CD4-positive, alpha-beta T cell treated with Interleukin-2 at 100 ng/mL for 4 hours (primary cell): ENCODE measurements at places on chromosomes 11 and 22.

DNA sequence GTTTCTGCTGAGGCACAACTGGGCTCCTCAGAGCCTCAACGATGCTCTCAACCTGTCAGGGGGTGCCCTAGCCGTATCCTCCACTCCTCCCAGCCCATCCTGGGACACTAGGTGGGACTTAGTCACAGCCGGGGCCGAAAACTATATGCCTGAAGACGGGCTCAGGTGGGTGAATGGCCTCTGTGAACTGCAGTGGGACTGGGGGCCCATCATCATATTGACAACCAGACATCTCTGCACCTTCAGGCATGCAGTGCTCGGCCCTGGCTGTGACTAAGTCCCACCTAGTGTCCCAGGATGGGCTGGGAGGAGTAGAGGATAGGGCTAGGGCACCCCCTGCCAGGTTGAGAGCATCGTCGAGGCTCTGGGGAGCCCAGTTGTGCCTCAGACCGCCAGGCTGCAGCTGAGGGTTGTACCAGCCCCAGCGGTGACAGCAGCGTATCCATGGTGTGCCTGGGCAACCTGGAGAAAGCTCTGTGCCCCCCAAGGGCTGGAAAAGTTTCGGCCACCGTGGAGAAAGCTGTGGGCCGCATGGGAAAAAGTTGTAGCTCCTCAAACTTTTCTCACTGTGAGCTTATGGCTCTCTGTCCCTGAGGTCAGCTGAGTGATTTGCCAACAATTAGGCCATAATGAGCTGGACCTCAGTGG lies 88.9 kb downstream of the RRM1 start:
- no peak for DNase-seq

DNA sequence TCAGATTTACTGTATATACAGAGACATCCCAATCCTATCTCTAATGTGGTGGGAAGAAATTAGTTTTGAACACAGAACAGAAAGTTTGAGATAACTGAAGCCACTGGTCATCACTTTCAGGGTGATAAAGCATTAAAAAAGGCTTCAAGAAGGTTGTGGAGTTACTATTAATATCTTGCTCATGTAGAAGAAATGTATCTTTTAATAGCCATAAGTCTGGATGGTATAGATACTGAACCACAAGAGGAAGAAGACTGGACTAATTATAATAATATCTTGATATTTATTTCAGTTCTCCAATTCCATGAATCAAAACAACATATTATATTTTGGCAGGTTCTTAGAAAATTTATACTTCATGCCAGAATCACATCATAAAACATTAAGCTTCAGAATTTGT lies 137.1 kb downstream of the TMEM135 start:
- DNase-seq = no peak

- DNase-seq = no peak
Observed at GRCh38 chr11:28659716-28660348, 551.6 kb downstream of the METTL15 start.

- no peak for DNase-seq
Observed at GRCh38 chr11:84524422-84525051, 1102.6 kb downstream of the DLG2 start.

DNA sequence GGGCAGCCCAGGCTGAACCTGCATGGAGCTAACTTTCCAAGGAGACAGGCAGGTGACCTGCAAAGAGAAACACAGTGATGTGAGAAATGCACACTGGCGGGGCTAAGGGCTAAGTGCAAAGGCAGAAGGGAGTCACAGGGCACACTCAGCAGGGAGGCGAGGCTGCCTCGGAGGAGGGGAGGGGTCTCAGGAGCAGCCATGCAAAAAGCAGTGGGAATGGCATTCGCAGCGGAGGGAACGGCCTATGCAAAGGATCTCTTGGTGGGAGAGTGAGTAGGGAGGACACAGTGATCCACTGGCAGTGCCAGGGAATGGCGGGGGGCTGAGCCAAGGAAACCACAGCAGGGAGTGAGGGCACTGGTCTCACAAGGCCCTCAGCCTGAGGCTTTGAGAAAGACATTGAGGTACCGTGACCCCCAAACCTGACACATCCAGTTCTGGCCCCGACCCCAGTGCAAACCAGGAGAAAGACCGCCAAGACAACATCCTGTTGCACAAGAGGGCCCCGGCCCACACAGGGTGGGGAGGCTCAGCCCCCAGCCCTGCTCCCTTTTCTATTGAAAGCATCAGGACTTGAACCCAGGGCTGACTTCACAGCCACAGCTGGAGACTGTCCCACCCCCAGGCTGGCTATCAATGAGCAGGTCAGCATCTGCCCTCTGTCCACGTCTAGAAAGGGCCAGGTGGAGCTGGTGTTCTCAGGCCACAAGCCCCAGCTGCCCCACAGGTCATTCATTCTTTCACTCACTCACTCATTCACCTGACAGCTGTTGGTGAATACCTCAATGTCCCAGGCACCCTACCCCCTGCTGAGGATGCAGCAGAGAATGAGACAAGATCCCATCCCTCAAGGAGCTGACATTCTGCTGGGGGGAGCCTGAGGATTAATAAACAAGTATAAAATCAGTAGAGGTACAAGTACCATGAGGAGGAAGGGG lies 50.7 kb downstream of the IGLL1 start:
- DNase-seq = no peak

DNA sequence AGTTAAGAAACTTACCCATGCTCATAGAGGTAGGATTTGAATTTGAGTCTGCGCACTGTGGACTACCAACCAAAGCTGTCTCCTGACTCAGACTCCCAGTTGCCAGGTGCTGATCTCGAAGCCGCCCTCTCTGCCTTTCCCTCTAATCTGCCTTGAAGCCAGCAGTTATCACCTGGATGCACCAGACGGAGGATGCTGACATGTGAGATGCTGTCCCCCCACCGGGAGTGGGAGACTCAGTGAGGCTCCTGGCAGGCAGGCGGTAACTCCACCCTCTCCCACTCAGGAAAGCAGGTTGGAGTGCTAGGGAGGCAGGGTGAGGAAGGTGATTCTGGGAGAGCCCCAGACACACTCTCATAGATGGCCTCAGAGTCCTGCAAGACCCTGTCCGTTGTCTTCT lies 40.4 kb downstream of the KIAA1671 start:
- no peak for DNase-seq

DNA sequence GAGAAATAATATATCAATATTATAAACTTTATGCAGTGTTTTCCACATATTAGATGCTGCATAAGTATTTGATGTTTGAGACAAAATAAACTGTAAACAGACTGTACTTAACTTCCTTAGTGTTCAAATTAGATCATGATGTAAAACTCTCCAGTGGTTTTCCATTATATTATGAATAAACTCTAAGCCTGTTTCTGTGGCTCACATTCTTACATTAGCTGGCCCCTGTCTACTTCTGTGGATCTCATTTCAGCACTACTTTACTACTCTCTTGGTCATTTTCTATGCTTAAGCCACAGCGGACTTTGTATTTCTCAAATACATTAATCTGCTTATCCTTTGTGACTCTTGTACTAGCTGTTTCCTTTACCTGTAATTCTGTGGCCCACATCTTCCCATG lies 55.6 kb downstream of the ARHGEF12 start:
- DNase-seq = no peak

DNA sequence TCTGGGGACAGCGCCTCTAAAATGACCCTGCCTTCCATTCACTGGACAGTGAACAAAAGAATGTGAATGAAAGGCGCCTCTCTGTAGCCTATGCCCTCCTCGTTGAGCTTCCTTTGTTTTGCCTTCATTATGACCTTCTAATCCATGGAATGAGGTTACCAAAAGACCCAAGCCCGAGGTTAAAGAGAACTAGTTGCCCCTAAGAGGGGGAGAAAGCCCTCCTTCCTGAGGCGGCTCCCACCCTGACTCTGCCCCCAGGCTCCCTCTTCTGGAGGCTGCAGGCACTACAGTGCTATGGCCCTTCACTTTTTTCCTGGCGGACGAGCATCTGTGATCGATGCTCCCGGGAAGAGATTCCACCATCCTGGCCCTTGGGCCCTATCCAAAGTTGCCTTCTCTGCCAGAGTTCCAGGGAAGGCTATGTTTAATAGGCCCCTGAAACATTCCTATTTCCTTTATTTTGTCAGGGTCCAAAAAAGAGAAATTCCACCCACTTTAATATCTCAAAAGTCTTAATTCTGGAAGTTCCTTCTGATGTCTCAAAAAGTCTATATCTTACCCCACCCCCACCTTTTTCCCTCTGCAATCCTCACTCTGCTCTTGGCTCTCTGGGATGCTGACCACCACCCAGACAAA lies 147.3 kb downstream of the FEZ1 start:
- peak; percentile 32 for DNase-seq

DNA sequence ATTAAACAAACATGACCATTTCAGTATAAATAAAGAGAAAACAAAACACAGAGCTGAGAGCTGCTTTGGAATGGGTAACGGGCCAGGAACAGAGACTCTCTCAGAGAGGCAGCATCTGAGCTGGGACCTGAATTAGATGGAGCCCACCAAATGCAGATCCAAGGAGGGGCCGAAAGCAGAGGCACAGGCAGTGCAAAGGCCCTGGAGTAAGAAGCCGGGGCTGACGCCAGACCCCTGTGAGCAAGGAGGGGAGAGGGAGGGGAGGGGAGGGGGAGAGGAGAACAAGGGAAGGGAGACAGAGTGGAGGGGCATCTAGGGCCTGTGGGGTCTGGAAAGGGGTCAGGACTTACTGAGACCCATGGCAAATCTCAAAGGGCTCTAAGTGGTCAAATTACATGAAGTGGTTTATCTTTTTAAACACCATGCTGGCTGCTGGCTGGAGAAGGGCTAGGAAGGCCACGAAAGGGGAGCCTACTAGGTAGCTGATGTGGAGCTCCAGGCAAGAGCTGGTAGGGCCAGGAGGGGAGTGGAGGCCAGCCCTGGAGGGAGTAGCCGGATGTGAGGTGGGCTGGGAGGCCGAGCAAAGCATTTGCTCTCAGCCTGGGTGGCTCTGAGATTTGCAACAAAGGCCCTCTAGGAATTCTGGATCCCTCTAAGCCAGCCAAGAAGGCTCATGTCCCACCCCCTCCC lies 3.2 kb downstream of the OSBPL5 start:
- DNase-seq = no peak

- no peak for DNase-seq
Observed at GRCh38 chr11:86740628-86741483, 59.5 kb upstream of the PRSS23 start.

DNA sequence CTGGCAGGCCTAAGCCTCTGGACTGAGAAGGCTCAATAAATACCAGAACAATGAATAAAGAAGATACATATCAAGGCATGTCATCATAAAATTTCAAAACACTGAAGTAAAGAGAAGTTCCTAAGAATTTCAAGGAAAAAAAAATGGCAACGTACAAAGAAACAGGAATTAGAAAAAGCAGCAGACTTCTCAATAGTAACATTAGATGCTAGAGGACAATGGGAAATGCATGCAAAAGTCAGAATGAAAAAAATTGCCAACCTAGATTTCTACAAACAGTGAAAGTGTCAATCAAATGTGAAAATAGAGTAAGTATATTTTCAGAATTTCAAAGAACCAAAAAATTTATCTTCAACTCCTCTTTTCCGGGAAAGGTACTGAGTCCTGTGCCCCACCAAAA lies 125.0 kb downstream of the KCNC1 start:
- no peak for DNase-seq

GRCh38 chr11:2954263-2954662 lies 25.0 kb upstream of the PHLDA2 start:
- no peak for DNase-seq

- DNase-seq = no peak
Observed at GRCh38 chr11:63494975-63495374, 4.0 kb upstream of the PLAAT5 start.

DNA sequence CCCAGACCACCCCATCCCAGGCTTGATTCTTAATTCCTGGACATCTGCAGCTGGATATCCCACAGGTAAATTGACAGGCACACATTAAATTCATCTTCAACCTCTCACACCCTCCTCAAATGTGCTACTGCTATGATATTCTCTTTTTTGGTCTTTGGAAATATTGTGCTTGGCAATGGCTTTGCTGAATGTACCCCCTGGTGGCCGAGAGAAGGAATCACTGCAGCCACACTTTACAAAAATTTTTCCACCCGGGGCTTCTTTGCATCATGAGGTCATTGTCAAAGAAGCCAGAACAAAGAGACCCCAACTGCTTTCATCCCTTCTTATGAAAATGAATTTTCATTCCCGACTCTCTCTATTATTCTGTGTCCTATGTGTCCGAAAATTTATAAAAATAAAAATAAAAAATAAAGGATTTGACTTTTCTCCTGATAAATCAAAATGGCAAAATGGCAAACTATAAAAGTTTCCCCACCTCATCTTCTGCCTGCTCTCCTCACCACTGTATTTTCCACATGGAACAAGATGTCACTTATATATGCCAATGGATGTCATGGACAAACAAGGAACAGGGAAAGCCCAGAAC lies 15.0 kb upstream of the CYB5R2 start:
- peak; percentile 9 for DNase-seq

DNA sequence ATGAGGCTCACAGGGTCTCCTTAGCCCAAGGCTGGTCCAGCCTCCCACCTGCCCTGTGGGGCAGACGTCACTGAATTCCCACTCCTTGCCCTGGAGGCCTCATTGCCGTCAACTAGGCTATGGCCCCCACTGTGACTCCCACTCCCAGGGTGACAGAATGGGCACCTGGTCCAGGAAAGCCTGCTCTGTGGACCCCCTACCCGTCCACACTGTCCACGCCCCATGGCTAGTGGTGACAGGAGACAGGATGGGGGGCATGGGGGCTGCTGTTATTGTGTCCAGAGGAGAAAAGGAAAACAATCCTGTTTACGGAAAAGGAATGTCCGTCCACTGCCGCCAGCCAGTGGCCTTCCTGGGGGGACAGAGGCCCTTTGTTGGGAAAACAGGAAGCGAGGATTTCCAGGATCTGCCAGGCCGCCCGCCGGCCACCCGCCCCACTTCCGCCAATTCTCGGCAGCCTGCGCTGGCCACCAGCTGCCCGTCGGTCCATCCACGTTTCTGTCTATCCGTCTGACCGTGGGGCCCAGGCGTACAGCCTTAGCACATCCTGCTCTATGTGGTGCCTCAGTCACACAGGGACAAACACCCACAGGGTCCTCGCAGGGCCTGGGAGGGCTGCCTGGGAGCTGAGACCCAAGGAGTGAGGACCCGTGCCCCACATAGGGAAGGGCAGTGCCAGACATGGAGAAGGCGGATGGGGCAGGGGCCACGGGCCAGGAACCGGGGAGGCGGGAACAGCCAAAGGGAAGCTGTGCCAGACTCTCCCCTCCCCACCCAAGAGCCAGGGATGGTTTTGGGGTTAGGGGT lies 19.5 kb downstream of the CRELD2 start:
- DNase-seq = no peak
